ENCODE measurements at places on chromosomes 1 and 21.

DNA sequence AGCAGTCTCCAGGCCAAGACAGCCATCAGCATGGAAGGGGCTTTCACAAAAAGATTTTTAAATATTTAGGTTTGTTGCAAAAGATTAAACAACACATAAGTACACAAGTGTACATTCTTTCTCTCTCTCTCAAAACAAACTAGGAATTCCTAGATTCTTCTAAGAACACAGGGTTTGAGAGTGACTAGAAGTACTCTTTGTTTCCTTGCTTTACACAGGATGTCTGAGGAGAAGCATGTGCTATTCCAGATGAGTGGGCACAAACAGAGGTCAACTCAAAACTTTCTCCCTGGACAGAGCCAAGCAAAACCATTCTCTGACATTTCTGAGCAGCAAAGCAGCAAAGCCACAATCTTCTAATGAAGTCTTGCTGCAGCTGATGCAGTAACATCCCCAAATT lies 210.6 kb upstream of the HOOK1 start:
- DNase-seq, result no peak

- no peak for DNase-seq
These were observed 42.7 kb downstream of the ITSN1 start for GRCh38 chr21:33684923-33685560.

- DNase-seq, result no peak
These were observed 1.1 kb downstream of the TSPEAR start for GRCh38 chr21:44710294-44710665.

- DNase-seq, result no peak
These were observed 9.7 kb downstream of the KIF14 start for GRCh38 chr1:200610846-200611245.

DNA sequence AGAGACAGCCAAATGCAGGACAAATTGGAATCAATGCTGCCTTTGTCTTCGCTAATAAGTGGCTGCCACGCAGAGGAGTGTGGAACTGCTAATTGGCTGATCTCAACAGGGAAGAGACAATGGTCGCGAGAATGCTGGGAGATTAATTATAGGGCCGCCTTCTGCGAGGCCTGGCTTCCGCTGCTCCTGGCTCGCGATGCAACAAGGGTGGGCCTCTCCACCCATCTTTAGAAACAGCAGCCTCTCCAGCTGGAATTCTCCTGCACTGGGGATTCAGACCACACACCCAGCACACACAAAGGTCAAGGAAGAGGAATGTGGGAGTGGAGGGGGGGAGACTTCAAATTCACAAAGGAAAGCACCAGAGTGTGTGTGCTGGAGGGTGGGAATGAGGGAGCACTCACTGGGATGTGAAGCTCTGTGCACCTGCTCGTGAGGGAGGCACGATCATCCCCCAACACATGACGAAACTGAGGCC lies 200.7 kb upstream of the GRIK3 start:
- no peak for DNase-seq

All from activated naive CD8-positive, alpha-beta T cell treated with anti-CD3 and anti-CD28 coated beads for 36 hours (primary cell).